A549 treated with dexamethasone at 1 μM for 4 hours (cell line): ENCODE measurements at places on chromosomes 4 and X. TPM values are rescaled to one million over a fixed set of nuclear protein-coding genes. Genes with fewer than 3 reads are reported as not detected.

SLITRK4 gene
- total RNA-seq = 0.01 TPM in 1 of 5 replicates, not detected in the others

NHSL2 gene
- 0.25 to 0.53 TPM (median 0.32 TPM) in 5 replicates for total RNA-seq

PDZD11 gene
- total RNA-seq = 87.1 to 110 TPM (median 90.8 TPM) in 5 replicates

TMEM184C gene
- 19.3 to 29.0 TPM (median 27.9 TPM) in 5 replicates for total RNA-seq

LUZP4 gene
- not detected in 5 replicates for total RNA-seq

GPRIN3 gene
- 1.2 to 2.7 TPM (median 2.2 TPM) in 5 replicates for total RNA-seq
